Activated naive CD8-positive, alpha-beta T cell treated with anti-CD3 and anti-CD28 coated beads, Interleukin-2, amount 50 U/mL, for 24 hours (primary cell): ENCODE measurements at places on chromosomes 4 and X.

DNA sequence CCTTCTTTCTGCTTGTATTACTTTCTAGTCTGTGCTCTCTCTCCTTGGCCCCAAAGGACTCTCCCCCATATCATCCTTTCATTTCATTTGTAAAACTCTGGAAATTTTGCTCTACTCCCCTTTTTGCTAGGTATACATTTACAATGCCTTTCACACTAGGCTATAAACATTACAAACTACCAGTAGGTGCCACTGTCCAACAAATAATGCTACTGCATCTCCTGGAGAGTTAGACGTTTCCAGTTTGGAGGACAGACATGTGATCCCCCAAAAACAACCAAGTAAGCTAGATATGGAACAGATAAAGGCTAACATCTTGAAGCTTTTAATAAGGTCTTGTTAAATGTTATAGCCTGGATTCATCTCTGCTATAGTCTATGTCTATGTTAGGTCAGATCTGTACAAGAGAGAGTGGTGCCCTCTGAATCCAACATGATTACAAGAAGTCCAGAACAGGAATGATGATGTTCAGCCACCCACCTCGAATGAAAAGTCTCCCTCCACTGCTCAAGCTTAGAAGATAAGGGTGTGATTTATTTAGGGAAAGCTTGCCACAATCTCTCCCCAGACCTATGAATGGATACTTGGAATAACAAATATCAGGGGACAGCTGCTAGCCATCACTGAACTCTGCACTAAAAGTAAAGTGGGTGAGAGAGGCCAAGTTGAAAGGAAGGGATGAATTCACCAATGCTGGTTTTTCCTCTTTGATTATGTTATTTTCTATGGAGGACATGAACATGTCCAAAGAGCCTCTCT is 14.3 kb downstream of the CBR4 start:
- DNase-seq: no peak

DNA sequence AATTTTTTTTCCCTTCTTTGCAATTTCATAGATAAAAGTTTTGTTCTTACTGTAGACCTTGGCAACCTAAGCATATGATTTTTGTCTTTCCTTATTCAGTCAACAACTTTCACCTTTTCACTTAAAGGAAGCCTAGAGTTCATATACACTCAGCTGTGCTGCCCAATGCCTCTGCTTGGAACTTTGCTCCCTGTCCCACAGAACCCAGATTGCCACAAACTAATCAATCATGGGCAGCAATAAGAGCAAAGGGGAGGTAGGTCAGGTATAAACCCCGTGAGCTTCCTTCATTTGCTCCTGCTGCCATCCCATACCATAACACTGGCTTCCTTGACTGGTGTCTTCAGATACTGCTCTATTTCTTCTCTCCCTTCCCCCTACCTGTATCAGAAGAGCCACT is 51.0 kb upstream of the BEND2 start:
- DNase-seq: no peak

- DNase-seq: no peak
Observed at GRCh38 chr4:52966781-52967180, 104.7 kb downstream of the RASL11B start.

GRCh38 chr4:37604461-37604860 is 81.7 kb downstream of the RELL1 start:
- DNase-seq: no peak

DNA sequence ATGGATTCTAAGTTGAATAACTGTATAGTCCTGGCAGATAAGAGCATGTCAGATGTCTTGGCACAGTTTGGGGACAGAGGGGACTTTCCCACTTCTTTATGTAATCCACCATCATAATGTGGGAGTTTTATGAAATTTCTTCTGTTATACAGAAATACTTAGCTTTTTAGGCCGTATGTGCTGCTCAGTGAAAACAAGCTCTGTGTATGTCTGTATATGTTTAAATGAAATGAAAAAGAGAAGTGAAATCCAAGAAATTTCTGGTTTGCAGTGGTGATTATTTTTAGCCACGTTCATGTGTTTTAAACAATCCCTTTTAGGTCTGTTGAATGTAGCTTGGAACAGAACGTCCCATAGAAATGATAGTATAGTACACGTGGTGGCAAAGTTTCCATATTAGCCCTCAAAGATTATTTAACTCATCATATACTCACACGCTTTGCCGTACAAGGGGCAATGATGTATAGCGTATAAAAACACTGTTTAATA is 41.0 kb downstream of the GAB1 start:
- no peak for DNase-seq

GRCh38 chr4:76997532-76997931 is 48.0 kb downstream of the SEPTIN11 start:
- no peak for DNase-seq

DNA sequence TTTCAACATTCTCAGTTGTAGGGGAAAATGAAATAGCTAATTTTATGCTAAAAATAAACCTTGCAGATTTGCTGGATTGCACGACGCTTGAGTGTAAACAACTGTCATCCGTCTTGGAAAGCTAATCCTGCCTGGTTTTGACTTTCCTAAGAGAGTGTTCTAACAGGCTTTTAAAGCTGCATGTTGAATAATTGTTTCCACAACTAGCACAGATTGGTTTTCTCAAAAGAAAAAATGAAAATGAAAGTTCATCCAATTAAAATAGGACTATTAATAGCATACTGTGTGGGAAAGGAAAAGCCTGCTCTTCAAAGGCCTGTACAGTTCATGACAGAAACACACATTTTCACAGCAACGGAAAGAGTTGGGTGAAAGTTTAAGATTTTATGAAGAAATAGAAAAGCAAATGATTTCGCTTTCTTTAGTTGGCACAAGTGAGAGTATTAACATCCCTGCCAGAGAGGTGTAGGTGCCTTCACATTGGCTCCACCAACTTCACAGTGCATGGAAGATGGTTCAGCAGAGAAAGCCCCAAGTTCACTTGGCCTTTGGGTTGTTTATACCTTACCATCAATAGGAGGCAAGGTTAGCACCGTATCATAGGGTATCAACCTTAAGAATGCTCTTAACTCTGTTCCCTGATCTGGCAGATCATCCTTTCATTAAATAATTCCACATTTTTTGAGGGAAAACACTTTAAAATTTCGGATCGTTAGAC is 140.0 kb upstream of the GUCY1A1 start:
- DNase-seq: no peak

- DNase-seq: no peak
Observed at GRCh38 chr4:13912436-13912925, 285.0 kb upstream of the BOD1L1 start.

DNA sequence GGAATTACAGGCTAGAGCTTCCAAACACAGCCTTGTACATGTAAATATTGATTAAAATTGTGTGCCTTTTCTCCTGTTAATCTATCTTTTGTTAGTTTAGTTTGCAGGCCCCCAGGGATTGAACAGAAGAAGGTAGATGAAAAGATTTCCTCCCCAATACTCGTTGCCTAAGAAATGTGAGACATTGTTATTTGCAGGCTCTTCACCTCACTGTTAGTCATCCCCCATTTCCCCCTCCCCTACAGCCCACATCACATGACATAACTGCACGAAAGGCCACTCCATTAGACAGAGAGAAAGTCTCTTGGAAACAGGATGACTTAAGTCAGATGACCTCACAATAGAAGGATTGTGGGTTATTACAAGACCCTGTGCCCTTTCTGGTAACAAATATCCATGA is 13.3 kb upstream of the MID1 start:
- no peak for DNase-seq

GRCh38 chr4:66893807-66894206 is 651.5 kb downstream of the CENPC start:
- DNase-seq: no peak

GRCh38 chrX:16222151-16222550 is 54.9 kb downstream of the MAGEB17 start:
- no peak for DNase-seq

GRCh38 chr4:184806229-184806550 is 19.6 kb downstream of the ACSL1 start:
- no peak for DNase-seq

DNA sequence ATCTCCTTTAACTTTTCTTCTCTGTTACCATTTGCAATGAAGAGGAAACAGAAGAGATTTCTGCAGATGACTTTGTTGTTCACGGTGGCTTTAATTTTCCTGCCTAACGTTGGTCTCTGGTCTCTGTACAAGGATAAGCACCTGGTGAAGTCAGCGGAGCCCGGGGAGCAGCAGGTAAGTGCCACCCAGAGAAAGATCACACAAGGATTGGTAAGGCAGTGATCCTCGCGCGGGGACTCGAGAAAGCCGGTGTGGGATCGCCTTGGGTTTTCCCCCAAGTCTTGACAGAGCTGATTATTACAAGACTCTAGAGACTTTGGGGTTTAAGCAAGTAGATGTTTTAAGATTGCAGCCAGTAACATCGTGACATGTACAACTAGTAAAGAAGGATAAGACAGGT is 1.3 kb downstream of the GALNTL6 start:
- DNase-seq: no peak

GRCh38 chr4:164442180-164442579 is 311.8 kb upstream of the SMIM31 start:
- no peak for DNase-seq

DNA sequence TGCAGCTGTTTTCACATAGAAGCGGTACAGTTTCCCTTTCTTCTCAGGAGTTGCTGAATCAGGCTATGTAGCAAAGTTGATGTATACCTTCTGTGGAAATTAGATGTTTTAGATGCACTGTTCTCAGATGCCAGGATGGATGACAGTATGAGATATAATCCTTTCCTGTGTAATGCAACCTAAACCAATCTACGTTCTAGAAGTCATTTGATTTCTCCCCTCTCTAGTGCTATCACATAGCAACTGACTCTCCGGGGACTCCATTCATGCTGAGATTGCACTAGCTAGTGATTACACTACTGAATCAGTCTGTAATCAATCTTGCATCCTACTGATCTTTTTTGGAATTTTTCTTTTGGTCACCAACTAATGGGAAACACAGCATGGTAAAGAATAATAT is 1881.7 kb downstream of the PCDH7 start:
- DNase-seq: no peak

DNA sequence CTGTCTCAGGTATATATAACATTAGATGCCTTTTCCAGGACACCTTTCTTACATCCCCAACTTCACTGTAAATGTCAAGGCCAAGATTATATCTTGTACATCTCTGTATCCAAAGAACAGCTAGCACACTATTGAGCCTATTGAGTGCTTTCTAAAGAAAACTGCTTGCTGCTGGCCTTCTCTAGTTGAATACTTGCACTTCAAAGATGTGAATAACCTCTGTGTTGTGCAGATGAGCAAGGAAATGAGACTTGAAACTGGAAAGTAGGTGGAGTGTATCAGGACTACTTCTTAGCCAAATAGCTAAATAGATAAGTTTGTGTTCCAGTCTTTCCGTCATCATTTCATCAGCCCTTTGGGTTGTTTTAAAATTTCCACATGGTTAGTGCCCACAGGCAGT is 704.4 kb upstream of the AMOT start:
- DNase-seq: no peak
